ENCODE measurements at places on chromosomes 4 and X. TPM values are rescaled to one million over a fixed set of nuclear protein-coding genes. Genes with fewer than 3 reads are reported as not detected.
A peak's percentile ranks its signal among the peaks of the same experiment; 100 is the strongest.

The TMPRSS11F gene
- 0.28 TPM for total RNA-seq

The BEX3 gene
- total RNA-seq, result 127 TPM

The CHRDL1 gene
- 16.8 TPM for total RNA-seq

The TASL gene
- total RNA-seq, result 0.54 TPM

DNA sequence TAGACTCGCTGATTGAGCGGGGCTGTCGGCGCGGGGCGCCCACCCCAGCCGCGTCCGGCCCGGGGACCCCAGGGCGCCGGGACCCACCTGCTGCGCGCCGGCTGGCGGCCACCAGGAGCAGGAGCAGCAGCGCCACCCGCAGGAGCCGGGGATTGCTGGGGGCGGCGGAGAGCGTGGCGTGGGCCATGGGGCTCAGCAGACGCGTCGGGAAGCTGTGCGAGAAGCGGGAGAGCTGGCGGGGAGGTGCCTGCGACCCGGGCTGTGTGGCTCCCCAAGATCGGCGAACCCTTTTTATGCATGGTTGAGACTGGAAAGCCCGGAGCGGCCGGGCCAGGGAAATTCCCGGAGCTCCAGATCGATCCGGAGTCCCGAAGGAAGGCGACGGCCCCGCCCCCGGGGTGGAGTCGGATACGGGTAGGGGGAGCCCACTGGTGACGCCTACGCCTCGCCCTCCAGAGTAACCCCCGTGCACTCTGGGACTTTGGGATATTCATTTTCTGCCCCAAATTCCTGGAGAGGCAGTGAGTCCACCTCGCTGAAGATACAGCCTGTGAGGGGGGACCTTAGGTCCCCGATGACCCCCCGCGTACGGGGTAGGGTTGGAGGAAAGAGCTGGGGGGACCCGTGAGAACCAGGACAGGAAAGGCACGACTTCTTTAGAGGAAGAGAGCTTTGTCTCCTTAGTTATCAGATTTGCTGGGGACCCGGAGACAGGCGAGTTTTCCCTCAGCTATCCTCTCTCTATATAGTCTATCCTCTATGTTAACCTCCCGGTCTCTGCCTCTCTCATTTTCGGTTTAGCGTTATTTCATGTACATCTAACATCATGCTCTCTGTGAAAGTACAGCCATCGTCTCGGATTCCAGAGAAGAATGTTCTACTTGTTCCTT is at the start of gene CXCL3:
CXCL3 (minus strand) TSS at position 265 of the 890 bp plus-strand sequence; CDS start at position 187, 78 bp downstream.
- H3K27ac ChIP-seq, result no peak within 1 kb of the TSS
- no peaks in the 10 kb centered on the region for H3K27me3 ChIP-seq
- no peaks in the 10 kb centered on the region for H3K4me1 ChIP-seq
- no peaks in the 10 kb centered on the region for H3K36me3 ChIP-seq
- peak; percentile 12 for DNase-seq

- H3K4me1 ChIP-seq, result peaks cover 10% of the 10 kb centered on the region
- DNase-seq, result no peak
- no peak overlapping the region for H3K27ac ChIP-seq
- no peak overlapping the region for H3K4me3 ChIP-seq
- H3K36me3 ChIP-seq, result no peaks in the 10 kb centered on the region
These were observed 74.1 kb downstream of the FBXO8 start for GRCh38 chr4:174209341-174209740.

- no peaks in the 10 kb centered on the region for H3K36me3 ChIP-seq
- no peak overlapping the region for H3K27ac ChIP-seq
- H3K4me1 ChIP-seq, result no peaks in the 10 kb centered on the region
- no peak for DNase-seq
These were observed 15.1 kb downstream of the MCF2 start for GRCh38 chrX:139692908-139693307.

Measured in thoracic aorta (tissue), 2 donors.